CD4-positive, alpha-beta T cell (primary cell): ENCODE measurements at places on chromosomes 7 and 10.

GRCh38 chr7:153939177-153939576, 113.0 kb upstream of the DPP6 start:
- H3K27ac ChIP-seq, result no peak overlapping the region
- no peak overlapping the region for H3K4me3 ChIP-seq
- no peaks in the 10 kb centered on the region for H3K27me3 ChIP-seq
- no peak for DNase-seq

DNA sequence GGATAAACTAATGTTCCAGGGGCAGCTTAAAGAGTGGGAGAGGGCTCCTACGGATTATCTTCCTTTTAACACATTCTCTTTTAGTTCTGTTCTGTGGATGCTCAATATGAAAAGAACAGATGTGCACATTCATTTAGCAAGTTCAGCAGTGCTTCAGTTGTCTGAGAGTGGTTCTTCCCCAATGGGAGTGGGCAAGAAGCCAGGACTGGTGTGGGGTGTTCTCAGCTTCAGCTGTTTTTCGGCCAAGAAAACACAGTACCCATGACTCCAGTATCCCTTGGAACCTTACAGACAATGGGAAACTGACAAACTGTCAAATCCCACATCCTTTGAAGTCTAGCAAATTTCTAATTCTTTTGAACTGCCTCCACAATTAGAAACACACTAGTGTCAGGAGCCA, 71.5 kb upstream of the LRRC17 start:
- DNase-seq, result no peak
- H3K27me3 ChIP-seq, result no peaks in the 10 kb centered on the region
- no peak overlapping the region for H3K27ac ChIP-seq
- no peaks in the 10 kb centered on the region for H3K36me3 ChIP-seq

- H3K27me3 ChIP-seq, result no peaks in the 10 kb centered on the region
- no peaks in the 10 kb centered on the region for H3K36me3 ChIP-seq
- H3K4me1 ChIP-seq, result peaks cover 7% of the 10 kb centered on the region
- no peak for DNase-seq
Observed at GRCh38 chr10:12639996-12640944, 290.9 kb downstream of the CAMK1D start.

DNA sequence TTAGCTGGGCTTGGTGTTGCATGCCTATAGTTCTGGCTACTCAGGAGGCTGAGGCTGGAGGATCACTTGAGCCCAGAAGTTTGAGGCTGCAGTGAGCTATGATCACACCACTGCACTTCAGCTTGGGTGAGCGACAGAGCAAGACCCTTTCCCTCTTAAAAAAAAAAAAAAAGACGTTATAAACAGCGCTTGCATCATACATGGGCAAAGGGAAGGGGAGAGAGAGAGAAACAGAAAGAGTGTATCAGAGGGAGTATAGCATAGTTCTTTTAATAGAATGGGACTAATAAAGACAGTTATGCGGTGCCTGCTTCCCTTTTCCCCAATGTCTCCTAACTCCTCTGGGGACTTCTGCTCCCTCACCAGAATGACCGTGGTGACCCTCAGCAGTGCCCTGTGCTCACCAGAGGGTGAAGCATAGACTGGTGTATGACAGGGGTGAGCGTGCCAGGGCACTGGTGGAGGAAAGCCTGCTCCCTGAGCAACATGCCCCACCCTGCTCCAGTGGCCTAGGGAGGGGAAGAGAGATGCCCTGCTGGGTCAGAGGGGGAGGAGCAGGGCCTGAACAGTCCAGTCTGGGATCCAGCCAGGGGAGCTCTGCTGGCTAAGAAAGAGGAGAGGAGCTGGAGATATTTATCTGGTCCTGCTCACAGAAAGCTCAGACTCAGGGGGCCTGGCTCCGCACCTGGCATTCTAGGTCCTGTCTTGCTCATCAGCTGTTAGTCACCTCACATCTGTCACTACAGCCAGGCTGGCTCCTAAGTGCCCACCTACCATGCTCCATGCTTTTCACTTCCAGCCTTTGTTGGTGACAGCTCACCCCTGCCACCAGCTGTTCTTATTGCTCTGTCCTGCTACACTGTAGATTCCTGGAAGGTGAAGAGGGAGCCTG, 2.2 kb downstream of the PDZD7 start:
- H3K27ac ChIP-seq, result no peak overlapping the region
- no peaks in the 10 kb centered on the region for H3K27me3 ChIP-seq
- H3K36me3 ChIP-seq, result no peaks in the 10 kb centered on the region
- DNase-seq, result no peak
- no peak overlapping the region for H3K4me3 ChIP-seq

DNA sequence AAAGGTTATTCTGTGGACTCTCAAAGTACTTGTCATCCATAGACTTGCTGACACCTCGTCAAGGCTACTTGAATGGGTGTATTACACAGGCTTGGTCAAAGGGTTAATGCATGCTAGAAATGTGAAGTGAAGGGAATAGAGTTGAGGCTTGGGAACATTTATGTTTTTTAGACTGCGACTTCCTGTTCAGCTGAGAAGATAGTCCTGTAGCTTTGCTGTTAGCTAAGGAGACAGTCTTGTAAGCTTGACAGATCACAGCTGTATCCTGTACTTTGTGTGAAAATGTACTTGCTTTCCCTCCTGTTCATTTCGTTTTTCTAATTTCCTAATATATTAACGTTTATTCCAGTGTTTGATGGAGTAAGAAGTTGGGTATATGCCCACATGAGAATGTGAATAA, 52.1 kb downstream of the ADD3 start:
- peak overlapping the region; percentile 18 for H3K27ac ChIP-seq
- H3K4me3 ChIP-seq, result no peak overlapping the region
- no peaks in the 10 kb centered on the region for H3K36me3 ChIP-seq
- H3K27me3 ChIP-seq, result no peaks in the 10 kb centered on the region

DNA sequence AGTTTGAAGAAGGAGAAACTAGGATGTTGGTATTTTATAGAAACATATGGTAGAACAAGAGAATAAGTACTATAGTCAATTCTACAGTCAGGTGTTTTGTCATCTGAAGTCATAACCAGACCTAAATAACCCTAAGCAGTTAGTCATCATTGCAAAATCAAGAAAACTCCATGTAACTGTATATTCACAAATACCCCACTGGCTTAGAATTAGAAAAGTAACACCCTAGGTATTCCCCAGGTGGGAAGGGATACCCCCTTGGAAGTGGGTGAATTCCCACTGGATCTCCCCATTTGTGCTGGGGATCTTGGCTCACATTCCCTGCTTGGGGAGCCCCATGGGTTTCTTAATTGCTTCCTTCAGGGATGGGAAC, 45.9 kb upstream of the ITGB8 start:
- H3K36me3 ChIP-seq, result no peaks in the 10 kb centered on the region
- no peak overlapping the region for H3K4me3 ChIP-seq
- H3K4me1 ChIP-seq, result no peaks in the 10 kb centered on the region
- no peak for DNase-seq
- H3K27me3 ChIP-seq, result no peaks in the 10 kb centered on the region

GRCh38 chr10:118278649-118279048, 63.5 kb downstream of the FAM204A start:
- H3K27me3 ChIP-seq, result peaks cover 3% of the 10 kb centered on the region
- H3K36me3 ChIP-seq, result no peaks in the 10 kb centered on the region
- no peak for DNase-seq
- H3K4me1 ChIP-seq, result no peaks in the 10 kb centered on the region
